ENCODE measurements at places on chromosomes 7 and 10.

GRCh38 chr10:22475651-22476600 is 130.6 kb downstream of the SPAG6 start:
- DNase-seq = no peak

GRCh38 chr10:7409045-7409731 is 1.6 kb downstream of the SFMBT2 start:
- no peak for DNase-seq

DNA sequence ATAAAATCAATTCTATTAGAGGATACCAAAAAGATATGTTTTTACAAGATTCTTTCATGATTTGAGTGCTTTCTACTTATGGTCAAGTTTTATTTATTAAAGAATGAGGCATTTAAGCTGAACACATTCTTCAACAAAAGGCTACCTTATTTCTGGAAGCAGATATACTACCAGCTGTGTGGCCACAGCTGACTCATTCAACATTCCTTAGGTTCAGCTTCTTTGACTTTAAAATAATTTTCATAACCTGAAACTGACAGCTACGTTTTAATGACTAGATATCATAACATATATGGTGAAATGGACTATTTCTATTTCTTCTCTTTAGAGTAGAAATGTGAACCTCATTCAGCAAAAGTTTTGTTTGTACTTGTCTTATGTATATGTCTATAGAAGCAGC is 414.2 kb upstream of the SEMA3C start:
- DNase-seq = no peak

DNA sequence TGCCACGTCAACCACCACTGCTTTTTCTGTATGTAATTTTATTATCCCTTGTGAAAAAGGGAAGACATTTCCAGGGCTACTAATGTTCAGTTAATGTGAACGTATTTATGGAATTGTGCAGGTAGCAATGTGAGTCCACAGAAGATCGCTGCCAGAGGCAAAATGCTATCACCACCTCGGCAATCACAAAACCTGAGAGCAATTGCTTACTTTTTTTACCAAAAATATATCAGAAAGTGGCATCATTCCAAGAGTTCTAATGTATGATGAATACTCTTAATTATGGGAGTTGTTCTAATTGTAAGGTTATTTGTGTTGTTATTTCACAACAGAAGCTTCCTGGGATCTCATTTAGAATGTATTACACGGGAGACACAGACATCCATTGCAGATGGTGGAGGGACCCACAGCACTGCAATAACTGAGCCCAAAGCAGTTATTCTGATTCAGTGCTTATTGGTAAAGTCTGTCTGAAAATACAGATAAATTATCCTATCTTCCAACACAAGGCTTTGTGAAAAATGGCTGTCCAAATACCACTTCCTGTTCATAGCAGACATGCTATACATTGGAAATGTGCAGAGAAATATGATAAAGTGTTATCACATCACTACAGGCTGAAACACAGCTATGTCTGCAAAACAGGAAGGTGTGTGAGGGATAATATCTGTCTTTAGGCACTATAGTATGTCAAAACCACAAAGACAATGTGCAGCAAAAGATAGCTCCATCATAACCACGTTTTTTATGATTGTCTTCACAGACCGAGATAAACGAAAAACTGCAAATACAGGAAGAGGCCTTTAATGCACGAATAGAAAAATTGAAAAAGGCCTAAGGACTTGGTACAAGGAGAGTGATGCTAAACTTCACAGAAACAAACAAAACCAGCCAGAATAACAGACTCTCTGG is 102.7 kb downstream of the CABCOCO1 start:
- DNase-seq = no peak

- DNase-seq = no peak
Measured at GRCh38 chr10:113958631-113959382, 84.9 kb upstream of the ADRB1 start.

- DNase-seq = no peak
Measured at GRCh38 chr10:123926401-123927264, 35.0 kb upstream of the CPXM2 start.

DNA sequence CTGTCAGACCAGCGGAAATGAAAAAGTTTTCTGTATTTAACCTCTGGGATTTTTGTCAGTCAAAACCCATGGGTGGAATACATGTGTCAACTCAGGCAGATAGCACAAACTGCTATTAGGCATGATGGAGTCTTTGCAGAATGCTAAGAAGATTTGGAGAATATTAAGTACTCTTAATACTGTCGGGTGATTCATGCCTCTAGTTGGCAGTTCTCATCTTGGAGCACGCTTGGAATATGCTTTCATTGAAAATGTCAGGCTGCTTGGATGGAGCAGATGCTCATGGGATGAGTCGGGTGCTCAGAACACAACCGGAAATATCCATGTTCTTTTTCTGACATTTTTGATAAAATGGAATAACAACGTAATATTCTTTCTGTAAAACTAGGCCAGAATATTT is 27.6 kb upstream of the PRKG1 start:
- no peak for DNase-seq

DNA sequence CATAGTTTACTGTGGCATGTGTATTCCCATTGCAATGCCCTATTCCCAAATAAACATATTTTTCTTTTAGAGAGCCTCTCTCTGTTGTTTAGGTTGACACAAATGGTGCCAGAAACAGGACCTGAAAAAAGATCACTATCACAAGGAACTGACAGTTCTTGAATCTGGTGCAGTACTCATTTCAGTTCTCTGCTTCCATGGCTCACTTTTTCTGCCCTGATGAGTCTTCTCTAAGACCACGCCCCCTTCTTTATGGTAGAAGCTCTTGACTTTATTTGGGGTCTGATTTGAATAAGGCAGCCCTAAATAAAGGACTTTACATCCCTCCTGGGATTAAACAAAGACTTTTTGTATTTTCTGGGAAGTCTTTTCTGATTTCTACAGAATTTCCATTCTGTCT is 3.5 kb upstream of the CCDC126 start:
- no peak for DNase-seq

DNA sequence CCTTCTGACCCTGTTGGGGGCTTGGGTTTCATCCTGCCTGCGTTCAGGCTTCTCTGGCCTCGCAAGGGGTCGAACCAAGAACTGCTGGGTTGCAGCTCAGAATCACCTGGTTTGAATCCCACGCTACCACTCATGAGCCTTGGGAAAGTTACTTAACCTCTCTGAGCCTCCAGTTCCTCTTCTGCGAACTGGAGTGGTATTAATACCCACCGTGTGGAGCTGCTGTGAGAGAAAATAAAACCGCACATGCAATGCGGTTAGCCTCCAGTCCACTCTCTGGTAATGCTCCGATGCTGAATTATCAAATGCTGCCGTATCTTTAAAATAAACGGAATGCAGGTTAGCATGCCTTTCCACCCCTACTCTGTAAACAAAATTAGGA is 171.9 kb downstream of the ARHGAP12 start:
- DNase-seq = no peak

Data from stimulated activated CD4-positive, alpha-beta T cell treated with anti-CD3 and anti-CD28 coated beads, Interleukin-1b, Interleukin-23, amount 100 ng/mL, for 1 hour (primary cell).